ENCODE measurements at places on chromosomes 4 and X.

DNA sequence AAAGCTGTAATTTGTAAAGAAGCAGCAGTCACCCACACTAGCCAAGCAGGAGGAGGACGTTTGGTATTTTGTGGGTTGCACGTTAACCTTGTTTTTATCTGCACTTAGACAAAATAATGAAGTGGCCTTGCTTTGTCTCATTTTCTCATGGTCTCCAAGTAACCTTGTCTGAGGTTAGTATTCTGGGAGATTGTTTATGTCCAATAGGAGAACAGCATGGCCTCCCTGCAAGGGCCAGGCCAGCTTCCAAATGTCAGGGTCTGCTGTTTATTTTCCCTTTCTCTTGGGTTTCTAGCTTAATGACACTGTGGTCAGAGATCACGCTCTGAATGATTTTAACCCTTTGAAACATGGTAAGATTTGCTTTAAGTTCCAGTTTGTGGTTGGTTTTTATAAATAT, 29.9 kb downstream of the PNMA6E start:
- no peak for DNase-seq

DNA sequence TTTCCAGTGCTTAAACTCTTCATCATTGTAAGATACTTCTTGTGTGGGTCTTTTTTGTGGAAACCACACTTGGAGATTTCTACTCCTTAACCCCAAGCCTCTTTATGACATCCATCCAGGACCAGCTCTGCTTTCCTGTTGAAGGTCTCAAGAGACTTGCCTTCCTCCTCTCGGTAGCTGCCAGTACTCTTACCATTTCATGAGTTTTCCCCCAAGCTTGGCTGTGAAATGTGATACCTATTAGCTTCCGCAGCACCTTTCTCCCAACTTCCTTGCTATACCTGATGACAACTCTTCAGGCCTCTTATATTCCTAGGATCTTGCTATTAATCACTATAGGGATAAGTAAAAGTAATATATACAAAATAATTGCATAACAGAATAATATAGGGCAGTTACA, 1.9 kb upstream of the DCK start:
- no peak for DNase-seq

- peak; percentile 19 for DNase-seq
Measured at GRCh38 chrX:437661-438390, 51.1 kb upstream of the PPP2R3B start.

DNA sequence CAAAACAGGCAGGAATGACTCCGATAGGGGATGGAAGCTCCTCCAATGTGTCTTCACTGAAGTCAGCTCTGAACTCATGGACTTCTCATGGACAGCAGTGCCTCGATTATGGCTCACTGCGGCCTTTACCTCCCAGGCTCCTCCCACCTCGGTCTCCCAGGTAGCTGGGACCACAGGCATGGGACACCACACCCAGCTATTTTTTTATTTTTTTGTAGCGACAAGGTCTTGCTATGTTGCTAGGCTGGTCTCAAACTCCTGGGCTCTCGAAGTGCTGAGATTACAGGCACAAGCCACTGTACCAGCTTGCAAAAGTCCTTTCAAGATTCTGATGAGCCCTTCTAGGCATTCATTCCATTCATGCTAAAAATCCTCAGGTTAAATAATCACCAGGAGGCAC, 181.5 kb downstream of the NSUN7 start:
- DNase-seq = no peak

- DNase-seq = no peak
Measured at GRCh38 chrX:8939322-8939721, 94.6 kb downstream of the FAM9B start.

DNA sequence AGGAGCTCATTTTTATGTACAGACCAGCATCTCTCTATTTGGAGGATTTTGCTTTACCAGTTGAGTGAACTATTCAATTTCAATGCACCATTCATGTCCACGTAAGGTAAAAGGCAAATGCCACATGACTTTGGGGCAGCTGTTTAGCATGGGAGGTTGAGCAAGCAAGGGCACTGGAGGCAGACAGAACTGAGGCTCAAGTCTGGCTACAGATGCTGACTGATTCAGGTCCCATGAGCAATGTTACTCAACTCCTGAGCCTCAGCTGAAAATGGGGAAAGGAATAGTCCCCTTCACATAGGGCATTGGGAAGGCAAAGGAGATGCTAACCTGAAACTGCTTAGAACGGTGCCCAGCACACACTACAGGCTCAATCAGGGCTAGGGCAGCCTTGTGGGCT, 93.0 kb upstream of the MTM1 start:
- no peak for DNase-seq

DNA sequence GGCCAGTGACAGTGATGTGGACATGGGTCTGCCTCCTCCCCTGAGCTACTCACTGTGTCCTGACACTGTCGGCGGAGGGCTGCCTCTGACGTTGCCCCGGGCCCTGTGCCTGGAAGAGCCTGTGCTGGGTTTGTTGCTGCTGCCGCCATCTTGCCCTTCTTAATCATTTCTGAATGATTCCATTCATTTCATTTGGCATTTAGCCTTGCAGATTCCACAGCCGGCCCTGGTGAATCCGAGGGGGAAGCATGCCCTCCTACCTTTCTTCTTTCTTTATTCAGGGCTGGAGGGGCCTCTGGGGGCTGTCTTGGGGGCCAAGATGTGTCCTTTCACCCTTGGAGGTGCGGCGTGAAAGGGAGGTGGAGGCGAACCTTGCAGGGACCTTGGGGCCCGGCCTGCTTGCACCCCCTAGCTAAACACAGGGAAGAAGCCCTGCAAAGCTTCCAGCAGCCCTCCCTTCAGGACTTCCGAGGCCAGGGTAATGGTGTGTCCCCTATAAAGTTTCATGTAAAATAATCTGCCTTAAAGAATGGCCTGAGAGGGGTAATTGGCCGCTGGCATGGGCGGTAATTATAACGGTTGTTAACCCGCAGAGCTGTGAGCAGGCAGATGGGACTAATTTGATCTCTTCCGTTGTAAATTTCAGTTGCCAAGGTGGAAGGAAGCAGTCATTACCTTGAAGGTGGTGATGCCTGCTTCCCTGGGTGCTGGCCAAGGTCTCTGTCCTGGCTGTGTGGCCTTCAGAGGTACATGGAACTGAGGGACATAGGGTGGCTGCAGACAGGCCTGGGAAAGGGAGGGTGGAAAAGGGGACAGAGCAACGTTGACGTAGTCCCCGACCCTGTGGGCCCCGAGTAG, 92.3 kb downstream of the PSAPL1 start:
- no peak for DNase-seq

DNA sequence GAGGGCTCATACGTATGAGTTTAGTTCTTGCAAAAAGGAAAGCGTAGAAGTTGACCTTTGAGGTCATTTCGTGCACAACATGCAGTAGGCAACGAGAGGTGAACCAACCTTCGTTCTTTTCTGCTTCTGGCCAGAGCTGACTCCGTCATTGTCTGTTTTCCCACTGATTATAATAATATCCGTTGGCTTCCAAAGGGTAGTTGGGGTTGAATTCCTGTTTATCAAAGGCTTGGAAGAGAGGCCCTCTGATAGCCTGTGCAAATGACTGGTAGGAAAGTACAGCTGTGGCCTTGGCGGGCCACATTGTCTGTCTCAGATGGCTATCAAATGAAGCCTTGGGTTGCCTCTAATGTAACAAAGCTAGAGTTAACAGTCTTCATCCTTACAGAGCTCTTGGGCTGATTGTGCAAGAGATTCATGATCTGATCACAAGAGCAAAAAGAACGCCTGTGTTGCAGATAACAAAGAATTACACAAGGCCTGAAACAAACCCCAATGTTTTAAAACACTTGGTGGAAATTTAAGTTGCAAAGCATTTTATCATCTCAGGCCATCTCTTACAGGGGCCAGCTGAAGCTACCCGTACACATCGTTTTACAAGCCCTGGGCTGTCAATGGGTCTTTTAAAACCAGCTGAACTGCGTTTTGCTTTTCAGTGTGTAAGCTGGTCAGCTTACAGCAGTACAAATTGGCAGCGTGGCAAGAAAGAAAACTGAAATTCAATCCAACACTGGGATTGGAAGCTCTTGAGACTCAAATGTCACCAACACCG, 46.1 kb upstream of the FAM9C start:
- no peak for DNase-seq

DNA sequence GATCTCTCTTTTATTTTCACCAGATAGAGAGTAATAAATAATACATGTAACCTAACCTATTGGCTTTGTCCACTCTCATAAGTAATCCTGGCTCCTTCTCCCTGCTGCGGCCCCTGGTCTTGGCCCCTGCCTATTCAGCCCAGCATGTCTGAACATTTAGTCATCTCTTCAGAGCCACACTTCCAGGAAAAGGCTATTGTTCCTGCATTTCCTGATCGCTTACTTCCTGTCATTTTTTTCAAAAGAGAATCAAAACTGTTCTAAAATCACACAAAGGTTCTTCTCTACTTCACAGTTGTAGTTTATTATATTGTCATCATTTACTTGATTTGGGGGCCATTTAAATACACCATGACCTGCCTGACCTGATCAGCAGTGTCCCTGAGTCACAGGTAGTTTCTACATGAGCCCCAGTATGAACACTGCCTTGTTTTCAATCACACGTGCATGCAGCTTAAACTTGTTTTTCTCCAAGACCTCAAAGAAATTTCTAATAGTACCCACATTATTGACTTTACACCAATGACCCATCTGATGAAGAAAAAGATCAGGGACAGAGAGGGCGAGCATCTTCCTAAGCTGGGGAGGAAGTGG, 47.4 kb upstream of the KDR start:
- peak; percentile 74 for DNase-seq
